Cortex of kidney (tissue), 1 donor: ENCODE measurements at places on chromosomes 12 and 14.

GRCh38 chr12:14605401-14605989 lies 37.8 kb upstream of the PLBD1 start:
- DNase-seq = no peak

DNA sequence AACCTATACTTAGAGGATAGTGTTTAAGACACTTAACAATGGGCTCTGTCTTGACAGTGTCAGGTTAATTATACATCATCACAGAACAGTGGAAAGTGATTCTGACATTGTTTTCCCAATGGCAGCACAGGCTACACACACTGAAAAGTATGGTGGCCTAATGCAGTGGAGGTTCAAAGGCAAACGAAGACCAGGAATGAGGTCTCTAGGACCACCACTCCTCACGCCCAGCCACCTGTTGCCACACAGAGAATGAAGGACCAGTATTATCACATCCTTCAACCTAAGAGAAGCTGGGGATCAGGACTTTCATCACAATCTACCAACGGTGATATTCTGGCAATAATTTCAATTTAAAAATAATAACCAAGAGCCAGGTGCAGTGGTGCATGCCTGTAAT lies 34.5 kb upstream of the CDK2AP1 start:
- no peak for DNase-seq

DNA sequence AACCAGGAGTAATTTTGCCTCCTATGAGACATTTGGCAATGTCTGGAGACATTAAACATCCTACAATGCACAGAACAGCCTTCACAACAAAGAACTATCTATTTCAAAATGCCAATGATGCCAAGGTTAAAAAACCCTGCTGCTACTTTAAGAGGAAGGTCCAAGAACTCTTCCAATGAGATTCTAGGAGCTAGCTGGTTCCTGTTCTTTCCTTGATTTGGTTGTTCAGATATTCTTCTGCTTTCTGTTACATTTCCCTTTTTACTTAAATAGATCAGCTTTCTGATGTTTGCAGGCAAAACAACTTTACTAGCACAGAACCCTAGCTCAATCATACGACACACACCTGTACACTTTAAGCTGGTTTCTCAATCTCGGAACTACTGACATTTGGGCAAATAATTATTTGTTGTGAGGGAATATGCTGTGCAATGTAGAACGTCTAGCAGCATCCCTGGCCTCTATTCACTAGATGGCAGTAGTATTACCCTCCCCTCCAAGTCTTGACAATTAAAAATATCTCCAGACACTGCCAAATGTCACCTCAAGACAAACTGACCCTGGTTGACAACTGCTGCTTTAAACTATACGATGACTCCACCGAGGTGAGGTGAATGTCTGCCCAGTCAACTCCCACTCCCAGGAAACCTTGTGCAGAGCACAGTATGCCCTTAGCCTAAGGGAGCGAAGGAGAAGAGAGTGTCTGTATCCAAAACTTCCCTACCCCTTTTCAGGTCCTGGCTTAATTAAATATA lies 4.4 kb downstream of the BLTP3B start:
- no peak for DNase-seq

DNA sequence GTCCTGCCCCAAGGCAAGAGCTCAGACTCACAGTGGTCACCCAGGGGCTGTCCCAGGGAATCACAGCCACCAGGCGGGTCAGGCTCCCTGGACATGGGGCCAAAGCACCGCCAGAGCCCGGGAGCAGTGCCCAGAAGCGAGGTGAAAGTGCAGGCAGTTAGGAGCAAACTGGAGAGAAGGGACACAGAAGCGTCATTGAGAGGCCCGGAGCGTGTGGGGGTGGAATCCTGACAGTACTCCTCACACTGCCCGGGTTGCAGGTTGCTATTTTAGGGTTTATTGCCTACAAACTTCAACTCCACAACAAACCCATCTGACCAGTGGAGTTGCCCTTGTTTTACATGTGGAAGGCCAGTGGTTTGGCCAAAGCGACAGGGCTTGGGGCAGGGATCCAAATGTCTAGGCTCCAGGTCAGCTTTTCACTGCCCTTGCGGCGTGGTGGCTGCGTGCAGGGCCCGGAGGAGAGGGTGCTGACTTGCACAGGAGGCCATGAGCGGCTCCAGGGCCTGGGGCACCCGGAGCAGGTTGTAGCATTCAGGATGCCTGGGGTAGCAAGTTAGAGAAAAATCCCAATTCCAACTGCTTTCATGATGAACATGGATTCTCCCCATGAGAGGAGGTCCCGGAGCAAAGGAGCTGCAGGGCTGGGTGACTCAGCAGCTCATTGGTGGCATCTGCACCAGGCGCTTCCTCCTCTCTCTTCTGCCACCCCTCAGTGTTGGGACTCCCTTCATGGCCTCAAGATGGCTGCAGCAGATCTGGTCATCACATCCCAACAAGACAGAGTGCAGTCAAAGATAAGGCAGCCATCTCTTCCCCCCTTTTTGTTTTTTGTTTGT lies 112.3 kb upstream of the NCOR2 start:
- no peak for DNase-seq

DNA sequence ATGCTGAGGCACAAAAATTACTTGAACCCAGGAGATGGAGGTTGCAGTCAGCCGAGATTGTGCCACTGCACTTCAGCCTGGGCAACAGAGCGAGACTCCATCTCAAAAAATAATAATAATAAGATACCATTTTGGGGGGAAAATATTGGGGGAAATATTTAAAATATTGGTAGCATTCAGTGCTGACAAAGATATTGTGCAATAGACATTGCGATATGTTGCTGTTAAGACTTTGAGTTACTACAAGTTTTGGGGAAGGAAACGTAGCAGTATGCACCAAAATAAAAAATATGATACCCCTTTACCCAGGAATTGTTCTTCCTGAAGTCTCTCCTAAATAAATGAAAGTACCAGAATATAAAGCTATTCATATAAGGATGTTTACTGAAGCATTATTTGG lies 37.7 kb upstream of the MYBPC1 start:
- DNase-seq = no peak

GRCh38 chr12:103858953-103859601 lies 18.0 kb upstream of the NT5DC3 start:
- no peak for DNase-seq

DNA sequence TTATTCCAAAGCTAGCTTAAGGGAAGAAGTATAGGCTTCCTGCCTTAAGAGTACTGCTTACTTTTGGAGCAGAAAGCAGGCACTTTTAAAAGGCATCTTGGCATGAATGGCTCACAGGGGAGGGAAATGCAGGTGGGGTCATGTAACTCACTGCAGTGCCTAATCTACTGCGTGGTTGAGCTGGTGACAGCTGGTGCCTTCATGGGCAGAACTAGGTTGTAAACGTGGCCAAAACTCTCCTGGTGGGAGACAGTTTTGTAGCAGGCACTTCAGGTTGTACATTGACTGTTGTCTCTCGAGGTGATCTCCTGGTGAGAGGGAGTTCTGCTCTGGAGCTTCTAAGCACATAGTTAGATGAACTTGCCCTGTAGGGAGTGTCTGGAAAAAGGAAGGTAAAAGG lies 962.5 kb downstream of the DIO2 start:
- DNase-seq = no peak
